Pons (tissue), 1 donor: ENCODE measurements at places on chromosomes 1 and 21.
A peak's percentile ranks its signal among the peaks of the same experiment; 100 is the strongest.

- DNase-seq, result no peak
Measured at GRCh38 chr1:170696591-170697290, 32.8 kb downstream of the PRRX1 start.

DNA sequence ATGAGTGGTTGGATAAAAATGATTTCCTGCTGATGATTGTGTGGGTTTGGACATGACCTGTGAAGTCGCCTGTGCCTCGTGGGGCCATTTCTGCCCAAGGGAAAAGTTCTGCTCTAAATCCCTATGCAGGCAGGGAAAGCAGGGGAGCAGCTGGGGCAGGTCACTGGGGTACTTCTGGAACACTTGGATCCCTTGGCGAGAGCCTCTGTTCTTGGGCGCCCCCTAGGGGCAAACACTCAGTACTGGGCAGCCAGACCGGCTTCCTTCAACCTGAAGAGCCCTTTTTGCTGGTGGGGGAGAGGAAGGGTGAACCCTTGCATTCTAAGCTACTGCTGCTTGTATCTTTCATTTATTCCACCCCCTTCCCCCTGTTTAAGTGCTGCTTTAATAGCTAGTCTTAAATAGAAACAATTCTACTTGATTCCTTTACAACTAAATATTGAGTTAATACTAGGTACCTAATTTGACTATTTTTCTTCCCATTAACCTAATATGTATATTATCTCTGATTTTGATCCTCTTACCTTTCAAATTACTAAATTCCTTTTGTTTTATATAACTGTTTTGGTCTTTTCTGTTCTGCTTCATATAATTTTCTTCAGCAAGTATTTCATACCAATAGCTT is 5.1 kb upstream of the CLEC20A start:
- DNase-seq, result peak; percentile 51

- DNase-seq, result no peak
Measured at GRCh38 chr1:244090645-244091044, 39.6 kb downstream of the ZBTB18 start.

GRCh38 chr1:57410508-57410907 is 13.4 kb downstream of the DAB1 start:
- DNase-seq, result no peak

GRCh38 chr1:164534863-164535610 is 23.9 kb upstream of the PBX1 start:
- no peak for DNase-seq

GRCh38 chr1:226129230-226129629 is 57.3 kb downstream of the ACBD3 start:
- no peak for DNase-seq

DNA sequence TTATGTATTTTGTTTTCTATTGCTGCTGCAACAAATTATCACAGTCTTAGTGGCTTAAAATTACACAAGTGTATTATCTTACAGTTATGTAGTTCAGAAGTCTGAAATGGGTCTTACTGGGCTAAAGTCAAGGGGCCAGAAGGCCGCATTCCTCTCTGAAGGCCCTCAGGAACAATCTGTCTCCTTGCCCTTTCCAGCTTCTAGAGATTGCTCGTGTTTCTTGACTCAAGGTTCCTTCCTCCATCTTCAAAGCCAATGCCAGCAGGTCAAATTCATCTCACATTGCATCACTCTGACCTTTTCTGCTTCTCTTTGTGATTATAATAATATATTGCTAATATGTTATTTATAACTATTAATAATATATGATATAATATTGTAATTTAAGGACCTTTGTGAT is 97.1 kb downstream of the DIRAS3 start:
- DNase-seq, result no peak

- DNase-seq, result no peak
Measured at GRCh38 chr1:239527051-239527693, 140.8 kb downstream of the CHRM3 start.

- DNase-seq, result no peak
Measured at GRCh38 chr1:195965475-195965874, 642.8 kb downstream of the KCNT2 start.

DNA sequence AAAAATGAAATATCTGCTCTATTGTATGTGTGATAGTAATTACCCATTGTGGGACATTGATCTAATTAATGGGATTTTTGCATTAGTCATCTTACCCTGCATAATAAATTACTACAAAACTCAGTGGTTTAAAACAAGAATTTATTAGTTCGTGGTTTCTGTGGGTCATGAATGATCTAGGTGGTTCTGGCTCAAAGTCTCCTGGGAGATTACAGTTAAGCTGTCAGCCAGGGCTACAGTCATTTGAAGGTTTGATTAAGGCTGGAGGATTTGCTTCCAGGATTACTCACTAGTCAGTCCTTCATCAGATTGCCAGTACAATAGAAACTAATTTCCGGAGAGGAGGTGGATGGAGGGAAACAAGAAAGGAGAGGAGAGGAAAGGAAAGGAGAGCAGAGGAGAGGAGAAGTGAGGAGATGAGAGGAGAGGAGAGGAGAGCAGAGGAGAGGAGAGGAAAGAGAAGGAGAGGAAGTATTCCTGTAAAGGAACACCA is 60.4 kb upstream of the TNFSF4 start:
- DNase-seq, result no peak

- no peak for DNase-seq
Measured at GRCh38 chr1:211587123-211587522, 8.2 kb upstream of the SLC30A1 start.

DNA sequence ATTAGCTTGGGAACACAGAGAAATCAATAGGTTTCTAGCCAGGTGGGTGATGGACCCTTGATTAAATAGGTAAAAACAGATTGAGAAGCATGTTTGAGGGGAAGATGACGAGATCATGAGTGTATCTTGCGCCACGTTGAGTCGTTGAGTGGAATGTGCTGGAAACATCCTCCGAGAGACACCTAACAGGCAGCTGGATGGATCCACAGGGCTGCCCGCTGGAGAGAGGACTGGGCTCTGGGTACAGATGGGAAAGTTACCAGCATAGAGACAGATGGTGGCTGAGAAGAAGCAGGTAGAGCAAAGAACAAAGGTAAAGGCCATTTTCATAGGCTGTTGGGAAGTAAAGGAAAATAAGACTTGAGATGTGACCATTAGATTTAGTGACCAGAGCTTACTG is 15.6 kb downstream of the BATF3 start:
- no peak for DNase-seq

- DNase-seq, result peak; percentile 96
Measured at GRCh38 chr1:209643285-209644020, 8.8 kb downstream of the LAMB3 start.

GRCh38 chr1:6761196-6761737 is 24.0 kb upstream of the CAMTA1 start:
- no peak for DNase-seq

GRCh38 chr21:21084179-21084578 is 86.0 kb downstream of the NCAM2 start:
- DNase-seq, result no peak

- DNase-seq, result no peak
Measured at GRCh38 chr21:32834916-32835235, 63.3 kb upstream of the PAXBP1 start.

GRCh38 chr21:42461185-42461520 is 34.9 kb downstream of the RSPH1 start:
- DNase-seq, result no peak

DNA sequence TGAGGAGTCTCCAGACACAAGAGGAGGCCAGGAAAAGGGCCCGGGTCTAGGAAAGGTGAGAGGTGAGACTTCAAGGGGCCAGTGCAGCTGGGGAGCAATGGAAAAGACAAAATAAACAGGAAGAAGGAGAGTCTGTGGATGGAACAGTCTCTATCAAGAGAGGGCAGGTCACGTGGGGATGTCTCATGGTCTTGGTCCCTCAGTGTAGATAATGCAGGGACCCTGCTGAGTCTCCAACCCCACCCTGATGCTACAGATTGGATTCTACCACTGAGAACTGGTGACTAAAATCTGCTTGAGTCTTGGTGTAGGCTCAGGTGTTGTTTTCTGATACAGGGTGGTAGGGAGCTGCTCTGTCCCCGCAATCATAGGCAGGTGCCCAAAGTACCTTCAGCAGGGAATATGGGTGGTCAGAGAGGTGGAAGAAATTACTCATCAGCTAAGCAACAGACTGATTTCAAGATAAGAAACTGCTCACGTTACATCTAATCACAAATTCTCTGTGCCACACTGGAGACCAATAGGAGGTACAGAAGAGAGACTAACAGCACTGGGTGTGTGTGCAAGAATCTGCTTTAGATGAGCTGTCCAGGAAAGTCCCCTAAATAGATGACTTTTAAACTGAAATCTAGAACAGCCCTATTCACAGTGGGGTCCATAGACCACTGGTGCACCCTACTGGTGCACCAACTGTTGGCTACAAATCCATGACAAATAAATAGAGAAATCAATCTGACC is 101.5 kb upstream of the TLR5 start:
- DNase-seq, result peak; percentile 23

DNA sequence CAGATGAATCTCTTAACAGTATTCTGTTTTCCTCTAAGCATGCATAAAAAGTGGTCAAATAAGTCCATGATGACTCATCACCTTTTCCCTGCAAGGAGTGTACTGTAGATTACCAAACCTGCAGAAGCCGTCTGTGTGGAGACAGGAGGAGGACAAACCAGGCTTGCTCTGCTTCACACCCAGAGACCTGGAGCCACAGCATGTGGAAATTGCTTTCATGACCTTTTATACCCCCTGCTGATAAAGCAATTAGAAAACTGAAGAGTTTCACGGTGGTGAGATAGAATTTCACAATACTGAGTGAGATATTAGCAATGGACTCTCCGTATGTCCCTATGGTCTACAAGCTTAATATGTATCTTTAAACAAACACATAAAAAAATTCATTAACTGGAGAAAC is 9.4 kb downstream of the CORT start:
- DNase-seq, result no peak

DNA sequence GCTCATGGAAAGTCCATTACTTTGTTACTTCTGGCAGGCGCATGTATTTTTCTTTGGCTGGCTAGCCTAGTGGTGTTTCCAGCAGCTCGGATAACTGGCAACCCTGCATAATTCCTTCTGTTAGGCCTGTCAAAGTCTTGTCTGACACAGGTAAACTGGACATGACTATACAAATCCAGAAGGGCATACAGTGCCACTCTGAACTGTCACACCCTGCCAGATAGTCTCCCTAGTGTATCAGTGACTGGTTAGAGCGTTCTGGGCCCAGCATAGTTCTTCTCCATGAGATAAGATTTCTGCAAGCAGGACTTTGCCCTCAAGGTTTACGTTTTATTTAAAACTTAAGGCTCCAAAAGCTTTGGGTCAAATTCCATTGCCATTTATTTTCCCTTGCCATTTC is 177.7 kb upstream of the GORAB start:
- no peak for DNase-seq

GRCh38 chr1:13819642-13820041 is 119.7 kb downstream of the PRDM2 start:
- DNase-seq, result no peak

- no peak for DNase-seq
Measured at GRCh38 chr1:58818075-58818474, 34.2 kb upstream of the JUN start.

- DNase-seq, result no peak
Measured at GRCh38 chr1:1892763-1893120, 1.9 kb upstream of the GNB1 start.

GRCh38 chr1:167617153-167618147 is 12.6 kb upstream of the RCSD1 start:
- peak; percentile 68 for DNase-seq

- no peak for DNase-seq
Measured at GRCh38 chr1:39917825-39918224, 16.1 kb upstream of the MYCL start.

DNA sequence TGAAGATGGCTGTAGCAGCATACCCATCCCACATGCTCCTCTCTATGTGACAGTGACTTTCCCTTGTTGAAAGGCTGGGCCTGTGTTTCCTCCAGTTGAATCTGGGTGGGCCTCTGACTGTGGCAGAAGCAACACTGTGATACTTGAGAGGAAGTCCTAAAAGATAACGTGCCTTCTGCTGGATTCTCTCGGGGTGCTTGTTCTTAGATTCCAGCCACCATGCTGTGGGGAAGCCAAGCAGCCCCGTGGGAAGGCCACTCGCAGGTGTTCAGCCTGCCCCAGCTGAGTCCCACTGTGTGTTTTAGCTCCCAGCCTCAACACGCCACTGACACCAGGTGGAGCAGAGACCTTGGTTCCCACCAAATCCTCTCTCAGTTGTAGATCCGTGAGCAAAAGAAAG is 31.5 kb downstream of the TRAPPC10 start:
- no peak for DNase-seq

- peak; percentile 79 for DNase-seq
Measured at GRCh38 chr1:7388488-7389185, 382.5 kb upstream of the VAMP3 start.

DNA sequence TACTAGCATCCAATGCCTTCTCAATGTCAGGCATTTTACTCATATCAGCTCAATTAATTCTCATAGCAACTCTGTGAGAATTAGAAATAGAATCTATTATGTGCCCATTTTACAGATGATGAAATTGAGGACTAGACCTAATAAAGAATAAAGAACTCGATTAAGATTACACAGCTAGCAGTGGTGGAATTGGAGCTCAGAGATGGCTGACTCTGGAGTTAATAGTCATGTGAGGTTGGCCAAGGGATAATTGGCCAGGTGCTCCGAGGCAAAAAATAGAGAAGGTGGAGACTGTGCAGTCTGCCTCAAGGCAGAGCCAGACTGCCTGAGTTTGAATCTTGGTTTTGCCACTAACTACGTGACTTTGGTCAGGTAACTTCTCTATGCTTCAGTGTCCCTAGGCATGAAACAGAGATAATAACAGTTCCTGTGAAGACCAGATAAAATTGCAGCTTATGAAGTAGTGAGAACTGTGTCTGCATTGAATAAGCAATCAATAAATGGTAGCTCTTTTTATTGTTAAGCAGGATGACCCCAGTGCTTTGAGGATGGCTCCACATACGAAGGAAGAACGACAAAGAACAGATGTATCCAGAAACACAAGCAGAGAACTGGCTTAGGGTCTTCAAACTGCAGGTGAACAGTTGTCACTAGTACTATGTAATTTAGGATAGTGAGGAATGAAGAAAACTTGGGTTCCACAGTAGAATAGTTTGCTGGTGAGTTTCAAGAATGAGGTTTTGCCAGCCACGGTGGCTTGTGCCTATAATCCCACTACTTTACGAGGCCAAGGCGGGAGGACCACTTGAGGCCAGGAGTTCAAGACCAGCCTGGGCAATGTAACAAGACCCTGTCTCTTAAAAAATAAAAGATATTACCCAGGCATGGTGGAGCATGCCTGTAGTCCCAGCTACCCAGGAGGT is 6.9 kb upstream of the CCSAP start:
- DNase-seq, result no peak

DNA sequence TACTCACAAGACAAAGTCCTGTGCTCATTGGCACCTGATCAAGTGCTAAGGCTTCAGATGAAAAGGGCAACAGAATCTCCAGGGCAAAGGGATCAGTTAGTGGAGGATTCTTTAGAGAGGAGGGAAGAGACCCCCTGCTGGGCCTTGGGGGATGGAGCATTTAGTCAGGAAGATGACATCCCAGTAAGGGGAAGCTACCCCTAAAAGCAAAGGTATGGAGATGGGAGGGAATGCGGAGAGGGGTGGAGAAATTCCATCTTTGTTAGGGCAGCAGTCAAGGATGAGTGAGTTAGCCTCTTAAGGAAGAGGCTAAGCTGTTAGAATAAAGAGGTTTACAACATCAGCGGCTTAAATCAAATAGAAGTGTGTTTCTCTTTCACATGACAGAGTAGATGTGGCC is 67.4 kb downstream of the ST6GALNAC3 start:
- DNase-seq, result no peak
